ENCODE measurements at places on chromosomes 16 and 17.
A peak's percentile ranks its signal among the peaks of the same experiment; 100 is the strongest.

GRCh38 chr16:19114359-19115147 is 789 bp downstream of the ITPRIPL2 start:
- DNase-seq, result peak; percentile 67

GRCh38 chr17:5508810-5509209 is 22.4 kb downstream of the MIS12 start:
- peak; percentile 47 for DNase-seq

DNA sequence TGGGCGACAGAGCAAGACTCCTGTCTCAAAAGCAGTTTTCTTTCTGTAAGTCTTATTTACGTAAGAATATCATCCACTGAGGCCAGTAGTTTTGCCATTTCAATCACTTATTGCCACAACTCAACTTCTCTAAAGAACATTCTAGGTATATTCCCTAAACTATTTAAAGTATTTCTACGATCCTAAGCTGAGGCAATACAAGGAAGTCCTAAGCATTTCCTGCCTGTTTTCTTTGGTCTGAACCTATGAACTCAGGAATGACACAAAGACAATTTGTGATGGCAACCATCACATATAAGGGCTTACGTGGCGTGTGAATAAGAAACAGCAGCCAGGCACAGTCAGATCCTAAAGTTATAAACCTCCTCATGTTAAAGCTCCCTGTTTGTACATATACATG is 14.2 kb downstream of the USP36 start:
- peak; percentile 36 for DNase-seq

DNA sequence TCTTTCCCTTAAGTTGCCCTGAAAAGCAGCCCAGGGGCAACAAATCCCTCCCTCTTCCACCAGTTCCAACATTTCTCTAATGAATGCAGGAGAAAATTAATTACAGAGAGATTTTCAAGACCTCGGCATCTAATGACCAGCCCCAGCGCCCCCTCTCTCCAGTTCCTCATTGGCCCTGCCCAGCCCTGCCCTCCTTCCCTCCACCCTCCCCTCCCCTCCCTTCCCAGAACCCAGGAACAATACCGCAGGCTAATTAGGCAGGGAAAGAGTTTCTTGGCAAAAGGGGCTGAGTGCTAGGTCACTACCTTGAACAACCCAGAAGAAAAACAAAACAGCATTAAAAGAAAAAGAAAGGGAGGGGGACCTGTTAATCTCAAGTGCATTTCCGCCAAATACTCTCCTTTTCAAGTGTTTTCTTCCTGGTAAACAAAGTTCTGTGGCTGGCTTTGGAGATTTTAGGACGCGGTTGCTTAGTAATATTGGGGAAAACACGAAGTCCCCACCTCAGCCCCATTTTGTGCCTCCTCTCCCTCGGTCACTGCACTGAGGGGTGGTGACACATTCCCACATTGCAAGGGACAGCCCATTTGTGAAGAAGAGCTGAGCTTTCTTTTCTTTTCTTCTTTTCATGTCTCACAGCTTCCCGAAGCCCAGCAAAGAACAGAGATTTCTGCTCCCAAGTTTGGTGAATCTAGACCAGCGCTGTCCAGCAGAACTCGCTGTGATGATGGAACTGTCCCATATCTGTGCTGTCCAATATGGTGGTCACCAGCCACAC is 215.4 kb downstream of the SOX9 start:
- no peak for DNase-seq

GRCh38 chr17:71084219-71084618 is 914.9 kb downstream of the KCNJ2 start:
- peak; percentile 53 for DNase-seq

GRCh38 chr17:48177816-48178215 is 70.2 kb downstream of the SNX11 start:
- no peak for DNase-seq

DNA sequence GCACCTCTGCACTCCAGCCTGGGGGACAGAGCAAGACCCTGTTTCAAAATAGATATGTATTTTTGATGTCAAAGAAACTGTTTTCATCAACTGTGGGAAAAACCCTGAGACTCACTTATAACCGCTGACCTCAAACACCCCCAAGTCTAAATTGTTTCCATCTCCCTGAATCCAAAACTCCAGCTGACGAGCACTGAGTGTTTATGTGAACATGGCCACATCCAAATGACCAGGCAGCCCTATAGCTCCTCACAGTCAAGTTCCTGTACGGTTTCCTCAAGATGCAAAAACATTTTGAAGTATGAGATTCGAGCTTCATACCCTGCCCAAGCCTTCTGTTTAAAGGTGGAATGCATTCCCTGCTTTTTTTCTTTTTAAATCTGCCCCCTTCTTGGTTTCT is 45.3 kb upstream of the ZCCHC14 start:
- DNase-seq, result no peak

GRCh38 chr17:56548661-56549060 is 44.8 kb upstream of the NOG start:
- no peak for DNase-seq

- peak; percentile 91 for DNase-seq
These were observed 487.4 kb upstream of the SOX9 start for GRCh38 chr17:71633391-71633849.

DNA sequence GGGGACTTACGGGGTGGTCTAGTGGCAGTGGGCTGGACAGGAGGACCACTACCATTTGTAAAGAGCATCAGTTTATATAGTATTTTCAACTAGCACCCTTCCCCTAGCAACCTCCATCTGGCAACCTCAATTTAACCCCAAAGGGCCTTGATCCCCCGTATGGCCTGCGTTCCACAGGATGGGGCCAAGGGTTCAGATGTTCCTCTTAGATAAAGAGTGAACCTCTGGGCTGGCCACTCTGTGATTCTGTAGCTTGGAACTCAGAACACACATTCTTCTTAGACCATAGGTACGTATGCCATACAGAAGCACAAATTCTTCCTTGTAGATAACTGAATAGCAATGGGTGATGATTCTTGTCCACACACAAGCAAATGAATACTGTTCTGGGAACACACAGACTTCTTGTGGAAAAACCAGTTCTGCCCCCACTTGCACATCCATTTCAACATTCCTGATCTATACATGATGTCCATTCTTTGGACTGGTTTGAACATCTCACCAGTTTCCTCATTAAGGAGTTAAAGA is 1.9 kb upstream of the GGA2 start:
- no peak for DNase-seq

DNA sequence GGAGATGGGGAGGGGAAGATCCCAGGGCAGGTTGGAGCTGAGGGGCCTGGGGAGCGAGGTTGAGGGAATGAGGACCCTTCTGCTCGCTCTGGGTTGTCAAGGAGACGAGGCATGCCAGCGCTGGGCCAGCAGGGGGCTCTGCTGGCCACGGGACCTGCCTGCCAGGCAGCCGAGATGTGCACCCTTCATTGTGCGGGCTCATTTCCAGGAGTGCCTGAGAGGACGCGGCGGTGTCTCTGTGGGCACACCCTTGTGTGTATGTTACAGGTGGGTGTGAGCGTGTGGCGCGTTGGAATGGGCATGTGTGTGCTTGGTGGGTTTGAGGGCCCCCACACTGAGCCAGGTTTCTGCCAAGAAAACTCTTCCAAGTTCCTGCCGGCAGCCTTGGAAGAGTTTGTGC is 15.9 kb downstream of the ARHGAP23 start:
- DNase-seq, result peak; percentile 71

GRCh38 chr16:14475370-14476139 is 154.5 kb downstream of the PARN start:
- DNase-seq, result no peak

DNA sequence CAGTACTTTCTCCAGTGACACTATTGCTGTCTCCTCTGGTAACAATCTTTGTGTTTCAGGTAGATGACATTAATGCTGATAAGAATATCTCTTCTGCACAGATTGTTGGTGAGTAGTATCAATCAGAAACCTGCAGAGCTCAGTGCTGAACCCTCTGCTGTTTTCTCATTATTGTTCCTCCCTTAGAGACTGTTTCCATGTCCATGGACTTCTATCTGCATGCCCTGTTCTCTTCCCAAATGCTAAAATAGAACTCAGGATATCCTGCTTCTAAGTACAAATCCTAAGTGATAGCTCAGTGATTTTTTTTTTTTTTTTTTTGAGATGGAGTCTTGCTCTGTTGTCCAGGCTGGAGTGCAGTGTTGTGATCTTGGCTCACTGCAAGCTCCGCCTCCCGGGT is 29.4 kb downstream of the IST1 start:
- no peak for DNase-seq

- no peak for DNase-seq
These were observed 240.7 kb downstream of the ZFHX3 start for GRCh38 chr16:72807245-72807644.

DNA sequence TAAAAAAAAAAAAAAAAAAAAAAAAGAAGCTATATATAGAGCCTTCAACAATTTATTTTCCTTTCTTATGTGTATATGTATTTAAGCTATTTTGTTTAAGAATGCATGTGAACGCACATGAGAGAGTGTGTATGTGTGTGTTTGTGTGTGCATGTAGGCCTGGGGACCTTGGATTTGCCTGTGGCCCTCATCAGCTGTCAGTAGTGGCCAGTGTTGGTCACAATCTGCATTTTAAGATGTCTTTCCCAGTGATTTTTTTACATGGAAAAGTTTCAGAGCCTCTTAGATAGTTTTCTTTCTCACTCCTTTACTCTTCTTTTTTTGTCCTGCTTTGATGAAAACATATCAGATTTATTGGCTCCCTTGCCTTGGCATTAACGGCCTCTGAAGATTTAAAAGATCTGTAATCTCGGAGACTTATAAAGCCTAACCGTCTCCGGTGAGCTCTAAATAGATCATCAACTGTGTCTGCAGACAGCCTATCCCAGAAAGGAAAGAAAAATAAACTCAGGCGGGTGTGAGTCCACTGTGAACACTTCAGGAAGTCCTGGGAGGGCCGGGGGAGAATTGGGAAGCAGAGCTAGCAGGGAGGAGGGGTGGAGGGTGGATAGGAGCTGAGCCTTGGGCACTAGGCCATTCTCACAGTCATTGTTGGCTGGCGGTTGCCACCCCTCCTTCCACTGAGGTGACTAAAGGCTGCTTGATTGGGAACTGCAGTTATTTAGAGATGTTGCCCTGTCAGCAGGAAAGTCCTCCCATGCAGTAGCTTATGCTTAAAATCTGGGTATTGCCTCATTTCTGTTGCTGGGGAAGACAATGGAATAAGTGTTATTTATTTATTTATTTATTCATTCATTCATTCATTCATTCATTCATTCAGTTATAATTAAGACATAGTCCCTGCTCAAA is 86.8 kb downstream of the WWP2 start:
- DNase-seq, result peak; percentile 95

DNA sequence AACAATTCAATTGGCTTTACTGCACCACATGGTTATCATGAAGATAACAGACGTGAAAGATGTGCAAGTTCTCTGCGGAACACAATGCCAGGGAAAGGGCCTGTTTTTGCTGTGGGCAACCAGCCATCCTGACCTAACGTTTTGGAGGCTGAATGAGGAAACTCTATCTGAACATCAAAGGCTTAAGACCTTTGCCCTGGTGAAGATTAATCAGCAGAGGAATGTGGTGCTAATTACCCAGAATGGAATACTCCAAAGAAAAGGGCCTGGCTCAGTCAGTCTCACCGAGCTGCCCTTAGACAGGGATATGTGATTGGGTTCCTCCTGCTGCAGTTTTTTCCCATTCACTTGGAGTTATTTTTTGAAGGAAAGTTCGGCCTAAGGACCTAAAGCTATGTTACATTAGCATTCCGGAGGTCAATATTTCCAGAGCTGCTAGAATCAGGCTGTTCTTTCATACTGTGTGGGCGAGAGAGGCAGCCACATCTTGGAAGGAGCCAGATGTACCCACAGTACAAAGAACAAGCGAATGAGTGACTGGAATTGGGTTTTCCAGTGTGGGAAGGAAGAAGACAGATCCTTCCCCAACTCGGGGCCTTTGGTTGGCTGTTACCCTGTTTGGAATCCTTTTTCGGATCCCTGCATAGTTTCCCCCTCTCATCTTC is 15.5 kb downstream of the ASIC2 start:
- DNase-seq, result no peak

DNA sequence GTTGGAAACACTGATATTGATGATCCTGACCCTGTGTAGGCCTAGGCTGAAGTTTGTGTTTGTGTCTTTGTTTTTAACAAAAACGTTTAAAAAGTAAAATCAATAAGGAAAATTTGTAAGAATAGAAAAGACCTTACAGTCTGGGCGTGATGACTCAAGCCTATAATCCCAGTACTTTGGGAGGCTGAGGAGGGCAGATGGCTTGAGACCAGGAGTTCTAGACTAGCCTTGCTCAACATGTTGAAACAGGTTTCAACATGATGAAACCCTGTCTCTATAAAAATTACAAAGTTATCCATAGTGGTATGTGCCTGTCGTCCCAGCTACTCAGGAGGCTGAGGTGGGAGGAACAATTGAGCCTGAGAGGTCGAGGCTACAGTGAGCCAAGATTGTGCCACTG is 18.3 kb upstream of the TOM1L1 start:
- DNase-seq, result no peak

DNA sequence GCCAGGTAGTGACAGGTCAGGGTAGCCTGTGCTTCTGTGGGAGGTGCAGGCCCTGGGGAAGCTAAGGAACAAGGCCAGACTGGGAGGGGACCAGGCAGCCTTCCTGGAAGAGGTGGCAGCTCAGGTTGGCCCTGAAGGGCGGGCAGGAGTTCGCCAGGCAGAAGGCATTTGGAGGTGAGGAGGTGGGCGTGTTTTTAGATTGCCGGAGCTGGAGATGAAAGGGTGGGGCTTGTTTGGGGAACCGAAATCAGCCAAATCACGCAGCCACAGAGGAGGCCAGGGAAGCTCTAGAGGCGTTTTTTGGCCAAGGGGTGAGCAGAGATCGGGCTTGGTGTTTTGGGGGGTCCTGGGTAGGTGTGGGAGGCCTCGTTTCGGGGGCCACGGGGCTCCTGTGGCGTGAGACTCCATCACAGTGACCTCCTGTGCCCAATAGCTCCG is 7.6 kb downstream of the ADCY7 start:
- no peak for DNase-seq

GRCh38 chr17:79355165-79355564 is 255.7 kb downstream of the RBFOX3 start:
- DNase-seq, result no peak

DNA sequence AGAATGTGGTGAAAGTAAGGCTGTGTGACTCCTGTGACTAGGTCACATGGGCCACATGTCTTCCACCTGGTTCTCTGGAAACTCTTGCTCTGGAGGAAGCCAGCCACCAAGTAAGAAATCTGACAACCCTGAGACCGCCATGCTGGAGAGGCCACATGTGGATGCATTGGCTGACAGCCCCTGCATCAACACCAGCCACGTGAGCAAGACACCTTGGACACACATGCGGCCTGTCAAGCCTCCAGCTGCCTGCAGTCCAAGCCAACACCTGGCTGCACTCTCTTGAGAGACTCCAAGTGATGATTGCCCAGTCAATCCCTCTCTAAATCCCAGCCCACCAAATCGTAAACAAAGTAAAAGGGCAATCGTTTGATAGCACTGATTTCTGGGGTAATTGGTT is 112.6 kb downstream of the FOXL1 start:
- DNase-seq, result no peak

- peak; percentile 92 for DNase-seq
These were observed 90.7 kb downstream of the WNT3 start for GRCh38 chr17:46727572-46728348.

GRCh38 chr17:40307001-40307730 is 1.8 kb upstream of the RARA start:
- peak; percentile 92 for DNase-seq
